ENCODE measurements at places on chromosomes 5 and 9.

DNA sequence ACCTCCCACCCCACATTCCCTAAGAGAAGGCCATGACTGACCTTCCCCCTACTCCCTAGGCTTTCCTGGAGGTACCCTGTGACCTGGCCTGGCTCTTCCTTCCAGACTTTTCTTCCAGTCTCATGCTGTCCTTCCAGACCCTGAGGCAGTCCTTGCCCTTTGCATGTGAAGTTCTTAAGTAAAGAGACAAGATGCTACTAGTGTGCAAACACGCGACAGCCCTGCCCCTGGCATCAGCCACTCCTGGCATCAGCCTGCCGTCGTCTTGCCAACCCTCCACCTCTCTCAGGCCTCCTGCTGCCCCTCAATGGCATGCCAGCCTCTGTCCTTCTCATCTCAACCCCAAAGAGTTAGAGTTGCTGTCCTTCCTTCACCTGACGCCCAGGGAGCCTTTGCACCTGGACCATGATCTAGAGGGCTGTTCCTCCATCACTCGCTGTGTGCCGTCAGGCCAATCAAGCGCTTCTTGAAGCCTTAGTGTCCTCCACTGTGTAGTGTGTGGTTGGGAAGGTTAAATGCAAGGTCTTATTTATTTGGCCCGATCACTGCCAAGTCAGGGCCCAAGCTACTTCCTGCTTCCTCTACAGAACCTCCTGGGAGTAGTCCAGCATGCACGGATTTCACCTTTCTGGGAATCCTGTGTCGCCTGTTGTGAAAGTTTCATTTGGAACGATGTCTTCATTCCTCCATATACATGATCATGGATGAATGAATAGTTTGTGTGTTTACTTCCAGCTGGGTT is 61.9 kb downstream of the WWC1 start:
- no peak for DNase-seq

DNA sequence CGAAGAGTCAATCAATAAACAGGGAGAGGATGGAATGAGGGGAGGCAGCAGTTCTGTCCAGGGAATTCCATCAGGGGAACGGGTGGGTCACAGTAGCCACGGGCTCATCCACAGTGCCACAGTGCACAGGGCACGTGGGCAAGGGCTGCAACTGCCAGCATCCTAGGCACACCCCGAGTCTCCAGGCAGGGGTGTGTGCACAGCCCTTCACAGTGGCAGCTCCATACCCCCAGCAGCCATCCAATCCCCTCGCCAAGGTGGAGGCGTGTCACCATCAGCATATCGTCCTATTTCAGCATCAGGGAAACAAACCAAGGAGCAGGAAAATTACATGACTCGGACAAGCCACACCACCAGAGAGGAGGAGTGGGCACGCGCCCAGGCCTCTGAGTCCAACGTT is 133.6 kb downstream of the ADAMTS2 start:
- no peak for DNase-seq

DNA sequence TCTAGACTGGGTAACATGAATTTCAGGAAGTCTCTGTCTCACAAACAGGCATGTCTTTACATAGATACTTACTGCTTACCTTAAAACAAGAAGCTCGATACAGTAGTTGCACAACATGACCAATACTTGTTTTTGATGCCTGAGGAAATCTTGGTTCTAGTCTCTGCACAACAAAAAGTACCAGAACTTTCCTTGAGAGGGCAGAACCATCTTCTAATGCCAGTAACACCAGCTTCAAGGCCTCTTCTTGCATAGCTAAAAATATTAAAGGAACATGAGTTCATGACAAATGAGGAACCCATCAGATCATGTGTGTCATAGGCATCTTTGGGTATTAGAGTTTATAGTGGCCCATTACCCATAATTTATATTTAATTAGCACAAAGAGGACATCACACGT is 22.0 kb downstream of the RC3H2 start:
- DNase-seq, result no peak

GRCh38 chr5:63553073-63553472 is 409.2 kb downstream of the HTR1A start:
- no peak for DNase-seq

DNA sequence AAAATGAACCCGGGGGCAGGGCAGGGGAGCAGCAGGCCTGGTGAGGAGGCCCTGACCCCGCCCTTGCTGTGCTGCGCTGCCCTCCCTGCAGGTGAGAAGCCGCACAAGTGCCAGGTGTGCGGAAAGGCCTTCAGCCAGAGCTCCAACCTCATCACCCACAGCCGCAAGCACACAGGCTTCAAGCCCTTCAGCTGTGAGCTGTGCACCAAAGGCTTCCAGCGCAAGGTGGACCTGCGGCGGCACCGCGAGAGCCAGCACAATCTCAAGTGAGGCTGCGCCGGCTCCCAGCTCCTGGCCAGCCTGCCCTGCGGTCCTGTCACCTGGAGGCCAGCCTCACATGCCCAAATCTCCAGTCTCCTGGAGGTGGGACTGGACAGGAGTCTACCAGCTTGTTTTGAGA is 12.3 kb downstream of the GFI1B start:
- DNase-seq, result no peak

GRCh38 chr5:59268756-59269415 is 624.6 kb downstream of the PDE4D start:
- no peak for DNase-seq

- DNase-seq, result no peak
Measured at GRCh38 chr9:135939351-135940265, 21.6 kb downstream of the UBAC1 start.

DNA sequence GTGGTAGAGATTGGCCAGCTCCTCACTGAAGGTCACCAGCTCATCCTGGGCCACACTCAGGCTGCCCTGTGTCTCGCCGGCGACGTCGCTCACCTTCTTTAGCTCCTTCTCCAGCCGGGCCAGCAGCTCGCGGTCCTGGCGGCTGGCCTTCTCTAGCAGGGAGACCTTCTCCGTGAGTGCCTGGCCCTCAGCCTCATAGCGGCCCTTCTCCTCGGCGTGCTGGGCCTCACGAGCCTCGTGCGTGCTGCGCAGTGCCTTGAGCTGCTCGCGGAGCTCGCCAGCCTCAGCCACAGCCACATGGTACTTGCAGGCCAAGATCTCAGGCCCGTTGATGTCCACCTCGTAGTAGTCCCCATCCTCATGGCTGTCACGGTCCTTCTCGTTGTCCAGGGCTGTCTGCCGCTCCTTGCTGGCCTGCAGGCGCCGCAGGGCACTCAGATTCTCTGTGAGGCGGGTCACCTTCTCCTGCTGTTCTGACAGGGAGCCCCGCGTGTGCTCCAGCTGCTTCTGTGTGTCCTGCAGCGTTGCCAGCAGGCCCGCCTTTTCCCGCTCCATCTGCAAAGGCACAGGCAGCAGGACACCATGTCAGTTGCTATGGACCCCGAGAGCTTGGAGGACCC is 45.5 kb downstream of the BICD2 start:
- no peak for DNase-seq

GRCh38 chr5:38404667-38405276 is 146.4 kb downstream of the EGFLAM start:
- DNase-seq, result no peak

DNA sequence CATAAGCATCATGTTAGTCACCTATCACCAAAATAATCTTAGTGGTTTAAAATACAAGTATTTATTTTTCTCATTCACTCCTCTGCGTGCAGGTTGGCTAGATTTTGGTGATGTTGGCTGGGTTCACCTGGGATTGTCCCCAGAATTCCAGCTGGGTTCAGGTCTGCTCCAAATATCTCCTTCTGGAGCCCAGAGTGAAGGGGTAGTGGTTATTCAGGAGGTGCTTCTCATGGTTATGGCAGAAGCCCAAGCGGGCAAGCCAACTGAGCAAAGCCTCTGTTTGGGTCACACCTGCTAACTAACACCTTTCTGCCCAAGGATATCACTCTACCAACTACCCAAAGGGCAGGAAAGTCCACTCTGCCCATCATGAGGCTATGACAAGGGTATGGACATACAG is 4.7 kb upstream of the SLC25A46 start:
- no peak for DNase-seq

Measured in AG10803 (cell line).